ENCODE measurements at places on chromosomes 5 and 9.

GRCh38 chr5:52657247-52657645 lies 130.5 kb upstream of the ITGA1 start:
- peak; percentile 30 for DNase-seq

- DNase-seq, result no peak
Measured at GRCh38 chr5:78003919-78004318, 227.8 kb upstream of the TBCA start.

GRCh38 chr5:36623832-36624231 lies 17.4 kb downstream of the SLC1A3 start:
- DNase-seq, result no peak

DNA sequence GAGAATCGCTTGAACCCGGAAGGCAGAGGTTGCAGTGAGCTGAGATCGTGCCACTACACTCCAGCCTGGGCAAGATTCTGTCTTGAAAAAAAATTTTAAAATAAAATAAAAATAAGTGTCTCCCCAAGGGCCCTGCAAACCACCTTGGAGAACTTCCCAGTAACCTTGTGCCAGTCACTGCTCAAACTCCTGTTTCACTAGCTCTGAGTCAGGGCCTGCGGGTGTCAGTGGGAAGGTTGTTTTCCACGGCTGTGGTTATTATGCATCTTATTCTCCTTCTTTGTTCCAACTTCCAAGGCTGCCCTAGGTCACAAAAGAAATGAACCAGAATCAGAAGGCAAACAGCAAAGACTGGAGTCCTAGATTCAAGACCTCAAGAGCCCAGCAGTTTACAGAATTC lies 246.7 kb downstream of the ADAMTSL1 start:
- DNase-seq, result no peak

GRCh38 chr5:132635873-132636272 lies 22.1 kb upstream of the IL13 start:
- DNase-seq, result no peak

DNA sequence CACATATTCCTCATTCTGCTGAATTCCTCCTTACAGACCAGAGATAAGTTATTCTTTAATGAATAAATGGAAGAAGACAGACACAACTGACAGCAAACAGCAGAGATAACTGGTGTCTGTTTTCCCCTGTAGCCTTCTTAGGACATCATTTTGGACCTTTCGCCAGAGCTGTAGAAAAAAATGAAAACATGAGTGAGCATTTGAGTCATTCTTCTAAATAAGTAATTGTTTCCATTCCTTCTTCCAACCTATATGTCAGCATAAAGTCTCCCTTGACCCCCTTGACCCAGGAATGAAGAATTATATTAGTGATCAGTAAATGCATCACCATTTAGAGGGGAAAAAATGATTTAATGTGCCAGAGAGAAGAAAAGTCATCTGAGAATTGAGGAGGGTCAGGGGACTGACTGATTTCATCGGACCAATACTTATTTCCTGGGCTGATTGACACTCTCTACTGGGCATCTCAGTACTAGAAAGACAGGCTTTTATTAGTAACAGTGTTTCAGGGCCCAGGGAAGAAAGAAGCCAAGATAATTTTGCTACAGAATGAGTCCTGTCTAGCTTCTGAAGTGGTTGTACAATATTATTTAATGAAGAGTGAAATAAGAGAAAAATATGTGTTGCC lies 597.0 kb downstream of the PSAT1 start:
- no peak for DNase-seq

- DNase-seq, result no peak
Measured at GRCh38 chr5:124001036-124001615, 489.1 kb downstream of the CSNK1G3 start.

GRCh38 chr5:60826653-60827052 lies 17.4 kb downstream of the ELOVL7 start:
- DNase-seq, result no peak

DNA sequence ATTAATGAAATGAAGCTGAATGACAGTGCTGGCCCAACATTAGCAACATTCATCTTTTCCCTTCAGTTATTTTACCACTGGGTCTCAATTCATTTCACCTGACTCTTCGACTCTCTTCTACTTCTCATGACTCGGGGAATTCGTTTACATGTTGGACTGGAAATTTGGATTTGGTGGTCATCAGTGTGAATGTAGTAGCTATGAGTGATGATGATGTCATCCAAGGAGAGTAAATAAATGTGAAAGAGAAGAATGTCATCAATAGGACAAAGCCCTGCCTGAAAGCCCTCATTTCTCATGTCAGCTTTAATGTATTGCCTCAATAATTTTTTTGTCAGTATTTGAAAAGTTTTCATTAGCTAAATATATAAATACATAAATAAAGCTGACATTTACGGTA lies 21.9 kb upstream of the CFAP95 start:
- no peak for DNase-seq

DNA sequence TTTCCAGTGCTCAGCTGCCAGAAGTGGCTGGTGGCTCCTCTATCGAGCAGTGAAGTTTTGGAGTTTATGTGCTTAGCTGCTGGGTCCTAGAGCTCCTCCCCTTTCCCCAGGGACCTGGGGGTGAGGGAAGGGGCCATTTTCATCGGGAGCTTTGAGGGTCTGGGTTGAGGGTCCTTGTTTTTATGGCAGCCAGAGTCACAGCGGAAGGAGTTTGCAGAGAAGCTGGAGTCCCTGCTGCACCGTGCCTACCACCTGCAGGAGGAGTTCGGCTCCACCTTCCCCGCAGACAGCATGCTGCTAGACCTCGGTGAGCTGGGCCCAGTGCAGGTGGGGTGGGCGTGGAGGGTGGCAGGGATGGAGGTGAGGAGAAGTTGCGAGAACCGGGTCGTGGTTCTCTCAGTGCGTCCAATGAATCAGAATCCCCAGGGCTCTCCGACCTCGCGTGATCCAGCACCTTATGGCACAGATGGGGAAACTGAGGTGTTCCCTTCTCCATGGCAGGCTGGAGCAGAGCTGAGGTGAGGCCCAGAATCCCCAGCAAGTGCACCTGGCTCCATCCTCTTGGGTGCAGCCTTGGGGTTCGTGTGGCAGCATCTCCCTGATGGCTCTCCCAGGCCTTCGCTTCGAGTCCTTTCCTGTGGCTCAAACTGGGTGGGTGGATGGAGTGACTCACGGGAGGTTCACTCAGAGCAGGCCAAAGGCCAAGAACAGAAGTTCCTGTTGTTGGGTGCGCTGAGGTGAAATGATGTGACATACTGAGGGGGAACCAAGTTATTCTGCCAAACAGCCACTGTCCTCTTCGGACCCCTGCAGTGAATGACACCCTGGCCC lies 21.7 kb upstream of the DOLPP1 start:
- no peak for DNase-seq

DNA sequence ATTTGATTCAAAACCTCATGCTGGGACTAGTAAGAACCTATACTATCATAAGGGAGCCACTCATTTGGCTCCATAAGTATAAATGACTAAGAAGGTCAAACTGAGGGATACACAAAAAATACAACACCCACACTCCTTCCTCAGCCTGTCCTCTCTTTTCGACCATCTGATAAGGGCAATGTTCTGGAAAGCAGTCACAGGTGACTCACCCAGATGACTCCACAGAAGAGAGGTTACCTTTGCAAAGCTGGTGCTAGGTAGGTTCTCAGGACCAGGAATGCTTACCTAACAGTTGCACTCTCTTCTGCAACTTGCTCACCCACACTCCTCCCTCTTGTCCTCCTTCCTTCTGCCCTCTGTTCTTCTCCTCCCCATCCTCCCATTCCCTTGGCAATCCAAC lies 32.9 kb downstream of the LHFPL2 start:
- no peak for DNase-seq

GRCh38 chr5:159269723-159270122 lies 6.6 kb downstream of the UBLCP1 start:
- no peak for DNase-seq

DNA sequence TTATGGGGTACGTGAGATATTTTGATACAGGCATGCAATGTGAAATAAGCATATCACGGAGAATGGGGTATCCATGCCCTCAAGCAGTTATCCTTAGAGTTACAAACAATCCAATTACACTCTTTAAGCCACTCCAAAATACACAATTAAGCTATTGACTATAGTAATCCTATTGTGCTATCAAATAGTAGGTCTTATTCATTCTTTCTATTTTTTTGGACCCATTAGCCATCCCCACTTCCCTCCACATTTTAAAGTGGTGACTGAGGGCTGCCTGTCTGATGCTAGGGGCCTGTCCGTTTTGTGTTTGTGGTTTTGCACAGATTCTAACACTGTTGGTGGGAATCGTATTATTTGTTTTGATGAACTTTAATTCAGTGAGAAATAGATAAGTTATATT lies 129.7 kb upstream of the DHFR start:
- no peak for DNase-seq

GRCh38 chr5:90550963-90551362 lies 7.6 kb upstream of the ADGRV1 start:
- DNase-seq, result no peak

DNA sequence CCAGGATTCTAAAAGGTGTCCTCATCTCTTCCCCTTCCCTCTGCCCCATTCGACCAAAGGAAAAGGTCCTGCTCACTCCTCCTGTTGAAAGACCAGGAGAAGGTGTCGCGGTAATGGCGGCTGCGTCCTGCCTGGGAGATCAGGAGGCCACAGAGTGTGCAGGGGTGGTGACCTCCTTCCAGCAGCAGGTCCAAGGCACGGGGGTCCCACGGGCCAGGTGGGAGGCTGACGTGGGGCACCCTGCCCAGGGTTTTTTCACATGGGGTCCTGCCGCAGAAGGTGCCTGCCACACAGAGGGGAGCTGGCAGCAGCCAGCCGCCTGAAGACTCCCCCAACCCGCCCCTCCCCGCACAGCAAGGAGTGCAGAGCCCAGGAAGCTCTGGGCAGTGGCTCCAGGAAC lies 22.2 kb upstream of the ADAMTS2 start:
- DNase-seq, result no peak

DNA sequence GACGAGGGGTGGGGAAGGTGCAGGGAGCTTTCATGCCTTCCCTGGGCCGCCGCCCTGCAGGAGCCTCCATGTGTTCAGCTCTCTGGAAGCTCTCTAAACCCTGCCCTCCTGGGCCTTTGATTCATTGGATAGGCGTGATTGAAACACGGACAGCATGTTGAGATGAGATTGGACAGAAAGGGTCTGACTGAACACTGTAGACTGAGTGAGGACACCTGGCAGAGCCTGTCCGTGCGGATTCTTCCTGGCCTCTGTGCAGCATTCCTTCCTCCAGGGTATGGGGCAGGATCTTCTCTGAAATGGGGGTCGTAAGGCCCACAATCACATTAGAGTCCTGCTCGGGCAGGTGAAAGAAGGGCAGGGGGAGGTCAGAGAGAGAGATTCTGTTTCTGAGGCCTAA lies 12.8 kb downstream of the RPL12 start:
- no peak for DNase-seq
